ENCODE measurements at places on chromosomes 6 and 20.

GRCh38 chr20:32343439-32343838, 14.7 kb upstream of the ASXL1 start:
- no peak for DNase-seq

GRCh38 chr6:161379834-161380582, 106.1 kb upstream of the AGPAT4 start:
- no peak for DNase-seq

DNA sequence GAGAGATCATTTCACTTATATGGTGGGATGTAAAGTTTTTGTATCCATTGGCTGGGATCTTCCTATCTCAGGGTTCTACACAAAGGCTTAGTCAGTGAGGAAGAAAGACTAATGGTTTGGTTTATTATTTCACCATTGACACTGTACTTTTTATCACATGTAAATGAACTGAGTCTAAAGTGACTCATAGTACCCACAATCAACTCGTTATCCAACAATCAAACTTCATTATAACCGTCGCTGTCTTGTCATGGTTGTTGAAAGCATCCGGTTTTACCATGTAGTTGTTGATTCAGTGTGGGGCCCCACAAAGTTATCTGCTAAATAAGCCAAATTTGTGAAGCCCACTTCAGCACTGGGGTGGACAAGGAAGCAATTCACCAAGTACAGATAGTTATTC, 55.8 kb upstream of the MTRF1L start:
- DNase-seq: no peak

- DNase-seq: no peak
Observed at GRCh38 chr20:2771631-2772080, 28.8 kb downstream of the CPXM1 start.

DNA sequence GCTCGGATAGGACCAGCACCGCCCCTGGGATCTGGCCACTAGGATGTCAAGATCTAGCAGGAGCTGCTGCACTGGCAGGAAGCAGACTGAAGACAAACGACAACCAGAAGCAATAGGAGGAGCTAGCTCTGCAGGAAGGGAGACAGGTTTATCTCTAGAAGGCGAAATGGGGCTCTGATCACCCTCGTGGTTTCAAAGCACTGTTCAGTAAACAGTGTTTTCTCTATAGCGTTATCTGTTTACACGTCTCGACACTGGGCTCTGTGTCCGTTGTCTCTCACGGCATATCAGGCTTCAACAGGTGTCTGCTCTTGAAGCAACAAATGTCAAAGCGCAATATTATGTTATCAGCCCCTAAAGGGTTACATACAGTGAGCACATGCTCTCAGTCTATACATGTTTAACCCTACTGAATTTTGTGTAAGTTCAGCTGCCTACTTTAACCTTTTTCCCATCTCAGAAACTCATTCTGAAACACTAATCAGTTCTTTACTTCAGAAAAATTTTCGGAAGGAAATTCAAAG, 23.8 kb downstream of the TMEM14B start:
- peak; percentile 15 for DNase-seq
